ENCODE measurements at places on chromosomes 3 and 15. TPM values are rescaled to one million over a fixed set of nuclear protein-coding genes. Genes with fewer than 3 reads are reported as not detected.

The DAZL gene
- total RNA-seq, result not detected

The MED12L gene
- total RNA-seq, result 0.12 TPM

The B3GALNT1 gene
- total RNA-seq, result 21.9 TPM

The ITPKA gene
- total RNA-seq, result 17.3 TPM

The DPPA2 gene
- not detected for total RNA-seq

The PCOLCE2 gene
- 6.7 TPM for total RNA-seq

The ZNF80 gene
- not detected for total RNA-seq
